ENCODE measurements at places on chromosomes 11 and 22. TPM values are rescaled to one million over a fixed set of nuclear protein-coding genes. Genes with fewer than 3 reads are reported as not detected.

TUB gene
- total RNA-seq, result 22.3 TPM

PATE2 gene
- total RNA-seq, result not detected

CLNS1A gene
- 74.9 TPM for total RNA-seq

RNF215 gene
- total RNA-seq, result 5.4 TPM

LRRC4C gene
- 0.57 TPM for total RNA-seq

TSG101 gene
- 63.3 TPM for total RNA-seq

TMPRSS4 gene
- not detected for total RNA-seq

PAX6 gene
- total RNA-seq, result not detected

DDX10 gene
- 17.3 TPM for total RNA-seq

BBOX1 gene
- not detected for total RNA-seq

ASCL3 gene
- not detected for total RNA-seq

CALCA gene
- total RNA-seq, result not detected

SMTNL1 gene
- total RNA-seq, result not detected

GPR83 gene
- 0.17 TPM for total RNA-seq

MMP7 gene
- total RNA-seq, result not detected

VPREB3 gene
- total RNA-seq, result 0.97 TPM

LRRC55 gene
- 0.35 TPM for total RNA-seq

P4HA3 gene
- 0.17 TPM for total RNA-seq
